Neural crest cell (in vitro differentiated cells): ENCODE measurements at places on chromosomes 3 and 15. TPM values are rescaled to one million over a fixed set of nuclear protein-coding genes. Genes with fewer than 3 reads are reported as not detected.

- H3K27me3 ChIP-seq: no peaks in the 10 kb centered on the region
- no peak overlapping the region for H3K27ac ChIP-seq
- H3K4me1 ChIP-seq: peaks cover 4% of the 10 kb centered on the region
- peak; percentile 24 for DNase-seq
- H3K4me3 ChIP-seq: no peak overlapping the region
- peaks cover 3% of the 10 kb centered on the region for H3K36me3 ChIP-seq
These were observed 27.6 kb downstream of the GNB5 start for GRCh38 chr15:52163321-52164190.

GRCh38 chr15:66772604-66773128 is 70.6 kb downstream of the SMAD6 start:
- no peak for DNase-seq
- no peaks in the 10 kb centered on the region for H3K27me3 ChIP-seq
- peaks cover 53% of the 10 kb centered on the region for H3K4me1 ChIP-seq
- H3K36me3 ChIP-seq: no peaks in the 10 kb centered on the region
- peak overlapping the region; percentile 83 for H3K27ac ChIP-seq
- no peak overlapping the region for H3K4me3 ChIP-seq

GRCh38 chr3:192408647-192409200 is 318.6 kb downstream of the FGF12 start:
- H3K27me3 ChIP-seq: peaks cover 76% of the 10 kb centered on the region
- H3K4me3 ChIP-seq: peak overlapping the region; percentile 89
- no peaks in the 10 kb centered on the region for H3K36me3 ChIP-seq
- peak; percentile 16 for DNase-seq

- no peak overlapping the region for H3K4me3 ChIP-seq
- H3K27ac ChIP-seq: no peak overlapping the region
- peaks cover 10% of the 10 kb centered on the region for H3K4me1 ChIP-seq
These were observed 25.2 kb downstream of the GOLGA6D start for GRCh38 chr15:75307778-75308390.

- H3K4me3 ChIP-seq: no peak overlapping the region
- DNase-seq: no peak
- H3K27me3 ChIP-seq: no peaks in the 10 kb centered on the region
- no peaks in the 10 kb centered on the region for H3K4me1 ChIP-seq
- H3K36me3 ChIP-seq: peaks cover 14% of the 10 kb centered on the region
These were observed 149.3 kb downstream of the FMN1 start for GRCh38 chr15:33045066-33045810.

DNA sequence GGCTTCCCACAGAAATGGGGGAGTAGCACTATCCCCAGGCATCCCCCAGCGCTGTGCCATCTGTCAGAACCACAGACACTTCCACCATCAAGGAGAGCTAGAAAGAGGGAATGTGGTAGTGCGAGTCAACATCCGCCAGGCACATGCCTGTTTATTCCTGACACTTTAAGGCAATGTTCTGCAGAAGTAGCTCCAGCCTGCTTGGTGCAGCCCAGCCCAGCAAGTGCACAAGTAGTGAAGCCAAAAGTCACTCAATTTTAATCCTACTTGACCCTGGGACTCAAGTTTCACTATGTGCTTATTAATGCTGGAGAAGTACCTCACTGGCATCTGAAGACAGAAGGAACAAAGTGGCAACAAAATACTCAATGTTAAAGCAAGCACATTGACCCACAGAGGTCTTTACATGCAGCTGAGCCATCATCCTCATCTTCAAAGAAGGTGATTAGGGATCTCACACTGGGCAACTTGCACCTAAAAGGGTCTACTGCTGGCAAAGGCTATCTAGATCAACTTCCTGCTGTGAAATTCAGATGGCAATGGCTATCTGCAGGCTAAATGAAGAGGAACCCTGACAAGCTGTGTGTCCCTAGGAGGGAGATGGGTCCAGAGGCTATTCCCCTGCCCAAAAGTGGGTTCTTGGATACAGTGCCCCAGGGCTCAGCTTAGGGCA is 61.4 kb upstream of the CLDN18 start:
- H3K27ac ChIP-seq: no peak overlapping the region
- H3K27me3 ChIP-seq: peaks cover 14% of the 10 kb centered on the region
- H3K36me3 ChIP-seq: no peaks in the 10 kb centered on the region
- no peaks in the 10 kb centered on the region for H3K4me1 ChIP-seq
- DNase-seq: no peak

DNA sequence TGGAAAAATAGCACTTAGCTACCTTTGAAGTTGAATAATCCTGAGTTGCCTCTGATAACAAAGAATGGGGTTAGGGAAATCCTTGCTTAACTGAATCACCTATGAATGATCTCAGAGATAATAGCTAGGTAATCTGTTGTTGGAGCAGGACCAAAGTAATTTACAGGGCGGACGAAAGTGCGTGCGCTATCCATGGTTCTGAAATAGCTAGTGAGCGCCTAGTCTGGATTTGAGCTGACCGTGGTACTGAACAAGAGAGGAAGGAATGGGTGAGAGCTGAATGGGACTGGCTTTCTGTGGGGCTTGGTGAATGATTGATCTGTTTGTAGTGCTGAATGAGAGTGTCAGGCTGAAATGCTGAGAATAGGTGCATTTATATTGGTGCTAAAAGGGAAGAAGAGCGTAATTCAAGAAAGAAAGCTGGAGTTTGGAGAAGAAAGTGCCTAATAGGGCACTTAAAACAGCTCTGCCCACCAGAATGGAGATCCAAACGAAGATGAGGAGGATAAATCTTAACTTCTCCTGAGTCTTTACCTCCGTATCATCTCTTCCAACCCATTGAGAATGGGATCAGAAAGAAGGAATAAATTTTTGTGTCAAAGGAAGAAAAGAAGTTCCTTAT is 10.1 kb downstream of the SCN10A start:
- H3K36me3 ChIP-seq: no peaks in the 10 kb centered on the region
- H3K27me3 ChIP-seq: peaks cover 64% of the 10 kb centered on the region
- H3K4me3 ChIP-seq: no peak overlapping the region
- no peak overlapping the region for H3K27ac ChIP-seq
- no peaks in the 10 kb centered on the region for H3K4me1 ChIP-seq

DNA sequence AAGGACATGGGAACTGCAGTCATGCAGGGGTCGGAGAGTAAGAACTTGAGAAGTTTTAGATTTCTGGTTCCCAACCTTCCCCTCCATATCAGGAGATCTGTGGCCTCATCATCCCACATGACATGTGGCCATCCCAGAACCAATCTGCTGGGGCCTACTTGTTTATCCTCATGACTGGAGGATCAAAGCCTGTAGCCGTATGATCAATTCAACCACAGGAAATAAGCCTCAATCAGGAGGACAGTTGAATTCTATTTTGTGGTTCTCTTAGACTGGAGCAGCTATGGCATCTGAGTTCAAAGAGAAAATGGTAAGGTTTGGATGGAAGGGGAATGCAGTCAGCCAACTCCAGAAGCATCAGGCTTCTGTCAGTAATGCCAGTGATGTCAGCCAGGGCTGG is 57.2 kb downstream of the IL16 start:
- no peak for DNase-seq
- peaks cover 3% of the 10 kb centered on the region for H3K27me3 ChIP-seq
- no peak overlapping the region for H3K27ac ChIP-seq

GRCh38 chr3:32551087-32551486 is 19.6 kb downstream of the DYNC1LI1 start:
- no peaks in the 10 kb centered on the region for H3K27me3 ChIP-seq
- H3K4me3 ChIP-seq: no peak overlapping the region
- peaks cover 26% of the 10 kb centered on the region for H3K4me1 ChIP-seq
- H3K27ac ChIP-seq: peak overlapping the region; percentile 0

DNA sequence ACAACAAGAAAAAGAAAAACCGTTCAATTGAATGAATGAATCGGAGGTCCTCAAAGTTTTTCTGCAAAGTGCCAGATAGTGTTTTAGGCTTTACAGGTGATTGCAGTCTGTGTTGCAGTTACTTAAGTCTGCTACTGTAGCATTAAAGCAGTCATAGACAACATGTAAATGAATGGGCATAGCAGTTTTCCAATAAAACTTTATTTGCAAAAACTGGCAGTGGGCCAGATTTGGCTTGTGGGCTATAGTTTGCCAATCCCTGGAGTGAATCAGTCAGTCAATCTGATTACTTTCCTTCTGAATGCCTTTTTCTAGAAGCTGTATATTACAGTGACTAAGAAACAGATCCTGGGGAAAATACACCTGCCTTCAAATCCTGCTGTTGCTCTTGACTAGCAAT is 242.6 kb downstream of the LRTM1 start:
- no peak overlapping the region for H3K27ac ChIP-seq
- no peak overlapping the region for H3K4me3 ChIP-seq
- H3K4me1 ChIP-seq: peaks cover 15% of the 10 kb centered on the region
- H3K36me3 ChIP-seq: no peaks in the 10 kb centered on the region
- no peak for DNase-seq

DNA sequence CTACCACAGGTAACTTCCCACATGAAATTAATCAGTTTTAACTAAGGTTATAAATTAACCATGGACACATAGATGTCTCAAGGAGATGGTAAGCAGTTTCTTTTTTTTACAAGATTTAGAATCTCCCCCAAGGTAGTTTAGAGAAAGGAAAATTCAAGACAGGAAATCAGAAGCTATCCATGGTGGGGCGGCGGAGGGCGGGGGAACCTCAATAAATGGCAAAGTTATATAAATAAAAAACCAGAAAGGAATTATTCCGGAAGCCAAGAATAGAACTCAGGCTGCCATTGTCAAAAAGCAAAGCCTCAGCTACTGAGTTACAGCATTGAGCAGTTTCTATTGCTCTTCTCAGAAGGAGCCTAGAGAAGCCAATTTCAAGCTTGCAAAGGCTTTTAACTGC is 172.1 kb upstream of the SMAD3 start:
- no peak for DNase-seq
- H3K4me3 ChIP-seq: no peak overlapping the region
- H3K27ac ChIP-seq: no peak overlapping the region
- no peaks in the 10 kb centered on the region for H3K4me1 ChIP-seq
- no peaks in the 10 kb centered on the region for H3K27me3 ChIP-seq

- no peaks in the 10 kb centered on the region for H3K4me1 ChIP-seq
- no peaks in the 10 kb centered on the region for H3K27me3 ChIP-seq
- H3K27ac ChIP-seq: no peak overlapping the region
- H3K36me3 ChIP-seq: no peaks in the 10 kb centered on the region
- DNase-seq: no peak
These were observed 27.3 kb downstream of the KLHDC8B start for GRCh38 chr3:49198611-49199230.

- peak overlapping the region; percentile 97 for H3K4me3 ChIP-seq
- peaks cover 2% of the 10 kb centered on the region for H3K36me3 ChIP-seq
- peak; percentile 44 for DNase-seq
- H3K27me3 ChIP-seq: no peaks in the 10 kb centered on the region
- H3K4me1 ChIP-seq: peaks cover 19% of the 10 kb centered on the region
- H3K27ac ChIP-seq: peak overlapping the region; percentile 94
These were observed 528 bp downstream of the LPCAT4 start for GRCh38 chr15:34366271-34367065.

- peaks cover 8% of the 10 kb centered on the region for H3K4me1 ChIP-seq
- H3K27me3 ChIP-seq: no peaks in the 10 kb centered on the region
- H3K4me3 ChIP-seq: no peak overlapping the region
These were observed 104.8 kb upstream of the HERC1 start for GRCh38 chr15:63938486-63939061.

DNA sequence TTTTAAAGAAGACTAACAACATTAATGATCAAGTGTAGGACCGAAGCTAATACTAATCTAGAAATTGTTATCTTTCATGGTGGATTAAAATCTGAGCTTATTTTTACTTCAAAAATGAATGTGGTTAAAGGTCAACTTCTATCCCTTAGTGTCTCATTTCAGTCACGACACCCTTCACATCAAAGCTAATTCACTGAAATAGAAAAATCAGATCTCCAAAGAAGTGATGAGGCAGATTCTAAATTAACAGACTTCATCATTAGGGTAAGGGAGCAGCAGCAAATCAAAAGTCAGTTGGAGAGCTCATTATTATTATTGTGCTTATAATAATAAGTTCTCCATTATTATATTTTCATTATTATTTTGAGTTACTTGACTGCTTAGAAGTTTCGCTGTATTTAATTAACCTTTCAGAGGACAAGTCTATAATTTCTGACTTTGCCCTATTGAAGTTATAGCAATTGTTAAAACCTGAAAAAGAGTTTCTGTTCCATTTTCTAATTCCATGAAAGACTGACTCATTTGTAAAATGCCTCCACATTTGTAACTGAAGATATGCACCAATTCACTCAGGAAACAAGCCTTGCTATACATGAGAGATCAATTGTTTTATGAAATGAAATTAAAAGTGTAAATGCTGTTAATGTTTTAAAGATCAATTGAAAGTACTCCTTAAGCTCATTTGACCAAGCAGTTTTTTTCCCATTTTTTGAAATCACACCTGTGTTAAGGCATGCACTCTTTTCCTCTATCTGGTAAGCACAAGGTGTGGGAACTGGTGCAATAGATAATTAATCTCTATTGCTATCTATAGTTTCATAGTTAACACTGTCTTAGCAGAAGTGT is 23.1 kb upstream of the CMC1 start:
- no peaks in the 10 kb centered on the region for H3K4me1 ChIP-seq
- peaks cover 2% of the 10 kb centered on the region for H3K36me3 ChIP-seq
- no peak overlapping the region for H3K27ac ChIP-seq
- no peak overlapping the region for H3K4me3 ChIP-seq
- DNase-seq: no peak

DNA sequence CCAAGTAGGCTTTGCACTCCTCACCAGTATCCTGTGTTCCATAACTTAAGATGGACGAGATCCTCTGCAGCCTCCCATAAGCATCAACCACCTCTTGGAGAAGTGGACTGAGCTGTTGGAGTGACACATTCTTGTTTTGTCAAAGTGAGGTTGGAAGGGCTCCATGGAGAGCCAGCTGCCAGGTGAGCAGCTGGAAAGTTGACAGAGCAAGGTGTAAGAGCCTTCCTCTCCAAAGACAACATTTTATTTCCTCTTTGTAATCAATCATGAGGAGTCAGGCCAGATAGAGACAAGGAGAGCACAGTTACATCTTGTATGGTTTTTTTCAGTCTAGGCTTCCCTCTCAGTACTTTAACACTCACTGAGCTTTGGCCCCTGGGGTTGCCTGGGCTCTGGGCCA is 5.1 kb downstream of the ABI3BP start:
- no peak overlapping the region for H3K4me3 ChIP-seq
- no peak for DNase-seq
- H3K27ac ChIP-seq: no peak overlapping the region
- peaks cover 2% of the 10 kb centered on the region for H3K27me3 ChIP-seq
- H3K36me3 ChIP-seq: no peaks in the 10 kb centered on the region
- no peaks in the 10 kb centered on the region for H3K4me1 ChIP-seq

GRCh38 chr3:29291260-29291981 is 10.6 kb downstream of the RBMS3 start:
- no peak overlapping the region for H3K4me3 ChIP-seq
- H3K27ac ChIP-seq: no peak overlapping the region
- no peak for DNase-seq
- peaks cover 70% of the 10 kb centered on the region for H3K4me1 ChIP-seq

- peak overlapping the region; percentile 94 for H3K27ac ChIP-seq
- H3K4me1 ChIP-seq: peaks cover 50% of the 10 kb centered on the region
- peak; percentile 51 for DNase-seq
- peaks cover under 1% of the 10 kb centered on the region for H3K27me3 ChIP-seq
These were observed 2.4 kb downstream of the KLHDC8B start for GRCh38 chr3:49173792-49174170.

The SLC28A2 gene
- not detected in 2 replicates for total RNA-seq

The ARPC4 gene
- total RNA-seq: 147 and 156 TPM in 2 replicates

The PPM1L gene
- 33.9 and 34.3 TPM in 2 replicates for total RNA-seq

The SHC4 gene
- 4.9 and 5.0 TPM in 2 replicates for total RNA-seq

The RBPMS2 gene
- 40.3 and 40.5 TPM in 2 replicates for total RNA-seq
